ENCODE measurements at places on chromosomes 3 and 15.
A peak's percentile ranks its signal among the peaks of the same experiment; 100 is the strongest.

DNA sequence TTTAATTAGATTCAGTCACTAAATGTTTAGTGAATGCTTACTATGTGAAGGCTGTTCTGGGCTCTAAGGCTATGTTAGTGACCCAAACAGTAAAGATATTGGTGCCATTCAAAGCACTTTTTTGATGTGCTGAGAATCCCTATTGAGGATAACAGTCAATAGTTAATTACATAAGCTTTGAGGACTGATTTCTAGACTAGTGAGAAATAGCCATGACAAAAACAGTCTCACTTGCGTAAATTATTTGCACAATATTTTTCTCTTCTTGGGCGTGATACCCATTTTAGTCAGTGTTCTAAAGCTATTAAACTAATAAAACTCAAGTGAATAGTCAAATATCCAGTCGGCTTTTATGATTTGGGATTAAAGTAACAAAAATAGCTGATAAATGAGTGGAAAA lies 74.6 kb downstream of the UBE2E2 start:
- DNase-seq, result no peak

GRCh38 chr3:184145111-184145524 lies 10.0 kb downstream of the EIF2B5 start:
- DNase-seq, result no peak

- DNase-seq, result no peak
These were observed 4.8 kb downstream of the LYSMD2 start for GRCh38 chr15:51732646-51733045.

DNA sequence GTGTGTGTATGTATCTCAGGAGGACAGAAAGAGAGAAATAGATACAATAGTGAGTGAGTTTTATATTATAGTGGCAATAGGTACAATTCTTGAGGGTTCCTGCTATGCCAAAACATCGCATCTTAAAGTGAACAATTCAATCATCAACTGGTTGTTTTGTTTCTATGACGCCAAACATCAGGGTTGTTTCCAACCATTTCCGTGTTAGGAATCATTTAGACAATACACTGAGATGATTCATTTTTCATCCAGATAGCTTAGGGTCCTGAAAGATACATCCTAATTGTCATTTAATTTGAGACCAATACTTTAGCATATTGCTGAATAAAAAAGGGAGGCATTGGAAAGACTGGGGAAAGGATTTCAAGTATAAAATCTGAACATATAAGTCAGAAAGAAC lies 472.2 kb downstream of the MCTP2 start:
- DNase-seq, result no peak

GRCh38 chr3:30613133-30613825 lies 6.9 kb downstream of the TGFBR2 start:
- DNase-seq, result no peak

GRCh38 chr3:57397175-57398026 lies 104.9 kb upstream of the ASB14 start:
- peak; percentile 27 for DNase-seq

GRCh38 chr3:66372681-66373350 lies 128.0 kb downstream of the LRIG1 start:
- peak; percentile 16 for DNase-seq

GRCh38 chr3:38519651-38520050 lies 23.5 kb downstream of the EXOG start:
- DNase-seq, result no peak

DNA sequence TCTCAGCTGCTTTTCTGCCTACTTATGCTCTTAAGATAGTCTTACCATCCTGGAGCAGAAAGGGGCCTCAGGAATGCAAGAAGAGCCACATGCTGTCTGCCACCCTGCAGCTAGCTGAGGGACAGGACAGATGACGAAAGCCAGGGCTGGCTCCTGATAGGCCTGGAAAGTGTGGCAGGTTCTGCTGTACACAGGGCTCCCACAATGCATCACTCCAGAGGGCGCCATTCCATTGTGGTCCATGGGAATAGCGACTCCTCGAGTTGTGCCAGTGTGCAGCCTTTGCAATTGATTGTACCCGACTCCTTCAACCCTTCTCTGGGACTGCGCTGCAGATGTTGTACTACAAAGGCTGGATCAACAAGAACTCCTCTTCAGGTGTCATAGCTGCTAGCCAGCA lies 11.2 kb downstream of the ACAN start:
- DNase-seq, result no peak

DNA sequence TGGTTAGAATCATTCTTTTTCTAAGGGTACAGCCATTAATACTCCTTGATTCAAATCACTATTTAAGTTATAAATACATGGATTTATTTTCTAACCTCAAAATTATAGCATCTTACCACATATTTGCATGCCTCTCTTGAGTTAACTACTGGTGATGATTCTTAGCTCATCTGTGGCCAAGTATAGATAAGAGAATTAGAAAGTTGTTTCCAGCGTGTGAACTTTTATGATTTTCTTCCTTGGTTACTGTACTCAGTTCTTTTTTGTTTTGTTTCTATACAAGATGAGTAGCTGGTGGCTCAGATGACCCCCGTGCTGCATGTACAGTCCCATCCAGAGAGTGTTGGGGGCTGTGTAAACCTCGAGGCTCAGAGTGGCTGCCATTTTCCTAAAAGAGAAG lies 124.6 kb downstream of the IGF1R start:
- no peak for DNase-seq

GRCh38 chr15:98583771-98584430 lies 64.4 kb upstream of the IGF1R start:
- DNase-seq, result no peak

DNA sequence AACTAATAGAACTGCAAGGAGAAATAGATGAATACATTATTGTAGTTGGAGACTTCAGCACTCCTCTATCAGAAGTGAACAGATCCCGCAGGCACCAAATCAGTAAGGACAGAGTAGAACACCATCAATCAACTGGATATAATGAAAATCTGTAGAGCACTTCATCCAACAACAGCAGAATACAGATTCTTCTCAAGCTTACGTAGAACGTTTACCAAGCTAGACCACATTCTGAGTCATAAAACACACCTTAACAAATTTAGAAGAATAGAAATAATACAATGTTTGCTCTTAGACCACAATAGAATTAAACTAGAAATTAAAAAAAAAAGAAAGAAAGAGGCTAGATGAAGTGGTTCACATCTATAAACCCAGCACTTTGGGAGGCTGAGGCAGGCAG lies 70.7 kb upstream of the NEDD4 start:
- DNase-seq, result no peak

DNA sequence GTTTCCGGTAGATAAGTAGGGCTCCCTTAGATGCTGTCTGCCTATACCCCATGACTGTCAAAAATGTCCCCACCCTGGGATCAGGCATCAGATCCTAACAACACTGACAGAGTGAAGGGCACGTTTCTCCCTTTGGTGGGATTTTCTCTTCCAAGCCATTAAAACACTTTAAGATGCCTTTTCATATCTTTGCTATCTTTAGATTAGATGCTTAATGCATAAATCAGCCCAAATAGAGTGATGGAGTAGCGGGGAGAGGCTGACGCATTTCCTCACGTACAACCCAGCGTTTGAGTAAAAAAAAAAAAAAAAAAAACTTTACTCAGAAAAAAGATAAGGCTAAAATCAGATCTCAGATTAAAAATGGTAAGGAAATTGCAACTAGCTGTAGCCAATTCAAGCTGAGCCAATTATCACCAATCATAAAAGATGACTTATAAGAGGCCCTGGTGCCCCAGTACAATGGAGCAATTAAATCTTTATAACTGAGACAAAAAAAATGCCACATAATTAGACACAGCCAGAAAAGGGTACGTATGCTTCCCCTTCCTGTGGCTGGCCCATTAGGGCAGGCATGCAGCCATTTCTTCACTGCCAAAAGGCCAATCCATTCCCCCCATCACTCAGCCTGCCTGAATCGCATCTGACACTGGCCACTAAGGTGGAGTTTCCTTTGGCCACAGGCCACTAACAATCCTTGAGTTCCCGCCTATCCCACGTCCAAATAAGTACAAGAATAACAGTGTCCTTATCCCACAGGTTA lies 45.0 kb downstream of the RFTN1 start:
- DNase-seq, result no peak

Data from stimulated activated CD4-positive, alpha-beta T cell treated with anti-CD3 and anti-CD28 coated beads, TNF-alpha, amount 100 ng/mL, for 1 hour (primary cell).